ENCODE measurements at places on chromosomes 7 and 10. TPM values are rescaled to one million over a fixed set of nuclear protein-coding genes. Genes with fewer than 3 reads are reported as not detected.

DNA sequence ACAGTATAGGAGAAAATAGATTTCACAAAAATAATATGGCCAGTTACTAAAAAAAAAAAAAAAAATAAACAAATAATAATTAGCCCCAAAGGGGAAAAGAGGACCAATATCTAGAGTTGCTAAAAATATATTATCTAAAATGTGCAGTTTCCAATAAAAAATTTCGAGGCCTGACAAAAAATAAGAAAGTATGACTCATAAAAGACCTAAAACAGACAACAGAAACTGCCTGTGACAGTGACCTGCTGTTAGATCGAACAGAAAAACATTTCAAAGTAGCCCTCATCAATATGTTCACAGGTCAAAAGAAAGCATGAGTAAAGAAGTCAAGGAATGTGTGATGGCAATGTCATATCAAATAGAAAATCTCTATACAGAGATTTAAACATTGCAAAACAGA is 11.8 kb upstream of the TSPAN12 start:
- no peak for DNase-seq

DNA sequence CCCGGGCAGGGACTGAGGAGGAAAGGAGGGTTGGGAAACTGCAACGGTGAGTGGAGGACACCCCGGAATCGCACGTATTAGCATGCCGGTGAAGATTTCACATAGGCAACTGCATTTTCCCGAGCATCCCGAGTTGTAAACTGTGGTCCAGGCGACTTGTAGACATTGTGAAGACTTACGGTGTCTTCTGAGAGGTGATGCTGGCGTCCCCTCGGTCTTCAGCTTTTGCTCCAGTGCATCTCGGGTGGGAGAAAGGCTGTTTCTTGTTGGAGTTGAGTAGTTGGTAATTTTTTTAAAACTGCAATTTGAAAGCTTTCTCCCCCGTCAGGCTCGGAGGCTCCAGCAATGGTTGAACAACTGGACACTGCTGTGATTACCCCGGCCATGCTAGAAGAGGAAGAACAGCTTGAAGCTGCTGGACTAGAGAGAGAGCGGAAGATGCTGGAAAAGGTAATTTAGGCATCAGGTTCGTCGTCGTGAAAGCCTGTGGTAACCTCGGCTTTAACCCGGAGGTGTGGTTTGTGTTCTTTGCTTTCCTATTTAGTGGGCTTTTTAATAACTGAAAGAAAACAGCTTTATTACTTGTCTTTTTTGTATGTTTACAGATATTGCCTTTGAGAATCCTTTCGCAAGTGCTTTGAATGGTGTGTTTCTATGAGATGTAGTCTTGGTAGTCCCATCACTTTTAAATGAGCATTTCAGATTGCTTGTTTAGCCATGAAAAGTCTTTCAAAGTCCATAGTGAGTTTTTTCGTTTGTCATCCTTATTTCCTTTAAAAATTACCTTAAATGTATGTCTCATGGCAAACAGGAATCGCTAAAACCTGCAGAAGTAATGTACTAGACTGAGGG is 687 bp downstream of the HELLS start:
- no peak for DNase-seq

SLC18A3 gene
- total RNA-seq: not detected

DNA sequence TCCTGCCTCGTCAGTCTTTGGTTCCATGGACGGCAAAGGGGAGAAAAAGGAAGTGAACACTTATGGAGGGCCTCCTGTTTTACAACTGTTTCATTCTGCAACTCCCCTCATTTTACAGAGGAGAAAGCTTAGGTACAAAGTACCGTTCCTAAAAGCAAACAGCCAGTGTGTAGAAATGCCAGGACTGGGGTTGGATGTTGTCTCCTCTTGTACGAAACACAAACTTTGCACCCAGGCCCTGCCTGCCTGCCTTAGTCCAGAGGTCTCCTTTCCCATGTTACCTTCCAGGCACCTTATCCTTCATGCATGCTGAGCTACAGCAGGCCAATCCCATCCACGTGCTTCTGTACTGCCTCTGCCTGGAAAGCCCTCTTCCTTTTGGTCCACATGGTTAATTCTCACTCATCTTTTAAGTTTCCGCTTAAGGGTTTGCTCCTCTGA is 86.0 kb downstream of the ICA1 start:
- DNase-seq: no peak

GRCh38 chr10:81866753-81867152 is 8.2 kb upstream of the NRG3 start:
- DNase-seq: no peak

SPDYE18 gene
- total RNA-seq: 1.6 TPM

- no peak for DNase-seq
Measured at GRCh38 chr7:158685693-158686092, 18.9 kb downstream of the NCAPG2 start.

ADCYAP1R1 gene
- total RNA-seq: 2.6 TPM

SIRT1 gene
- 43.3 TPM for total RNA-seq

PPP1R17 gene
- total RNA-seq: not detected

GRCh38 chr10:5012595-5012994 is 8.9 kb upstream of the AKR1C2 start:
- DNase-seq: no peak

GRCh38 chr7:81499262-81500116 is 270.4 kb downstream of the HGF start:
- no peak for DNase-seq

DNA sequence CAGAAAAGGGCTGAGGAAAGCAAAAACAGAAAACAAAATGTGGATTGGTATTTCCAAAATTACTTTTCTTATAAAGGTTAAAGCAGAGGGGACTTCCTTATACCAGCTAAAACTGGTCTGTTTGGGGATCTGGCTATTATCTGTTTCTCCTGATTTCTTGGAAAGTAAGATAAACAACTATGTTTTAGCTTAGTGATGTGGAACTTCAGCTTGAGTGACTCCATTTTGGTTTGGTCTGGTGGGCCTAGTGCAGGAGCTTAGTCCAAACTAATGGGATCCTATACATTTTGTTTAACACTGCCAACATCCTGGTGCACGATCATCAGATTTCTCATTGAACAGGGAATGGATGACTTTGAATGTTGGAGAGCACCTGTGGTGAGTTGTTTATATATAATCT is 283.5 kb downstream of the ADK start:
- DNase-seq: no peak

DNA sequence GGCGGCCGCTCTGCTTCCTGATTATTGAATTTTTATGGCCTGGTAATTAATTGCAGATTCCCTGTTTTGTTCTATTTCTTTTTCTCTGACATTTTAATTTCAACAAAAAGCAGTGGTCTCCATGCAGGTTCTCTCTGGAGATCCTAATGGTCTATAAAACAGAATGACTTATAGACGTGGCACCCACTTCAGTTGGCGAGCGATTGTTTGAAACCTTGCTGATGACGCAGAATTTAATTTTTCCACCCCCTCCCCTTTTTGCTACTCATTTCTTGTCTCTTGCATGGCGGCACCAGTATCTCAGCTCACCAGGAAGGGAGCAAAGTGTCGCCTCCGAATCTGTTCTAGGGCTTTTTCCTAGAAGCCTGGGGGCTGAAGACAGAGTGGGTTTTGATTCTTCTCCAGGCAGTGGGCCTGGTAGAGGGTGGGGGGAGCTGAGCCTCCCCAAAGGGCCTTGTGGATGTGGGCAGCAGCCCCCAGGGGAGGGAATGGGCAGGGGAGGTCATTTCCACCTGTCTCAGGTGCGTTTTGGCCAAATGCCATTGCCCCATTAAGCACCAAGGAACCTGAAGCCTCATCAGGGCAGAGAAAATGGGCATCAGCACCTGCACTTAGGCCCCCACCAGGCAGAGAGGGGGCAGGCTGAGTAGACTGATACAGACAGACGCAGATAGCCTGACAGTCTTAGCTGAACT is 3.5 kb upstream of the COMTD1 start:
- no peak for DNase-seq

FAM13C gene
- total RNA-seq: 13.9 TPM

DNA sequence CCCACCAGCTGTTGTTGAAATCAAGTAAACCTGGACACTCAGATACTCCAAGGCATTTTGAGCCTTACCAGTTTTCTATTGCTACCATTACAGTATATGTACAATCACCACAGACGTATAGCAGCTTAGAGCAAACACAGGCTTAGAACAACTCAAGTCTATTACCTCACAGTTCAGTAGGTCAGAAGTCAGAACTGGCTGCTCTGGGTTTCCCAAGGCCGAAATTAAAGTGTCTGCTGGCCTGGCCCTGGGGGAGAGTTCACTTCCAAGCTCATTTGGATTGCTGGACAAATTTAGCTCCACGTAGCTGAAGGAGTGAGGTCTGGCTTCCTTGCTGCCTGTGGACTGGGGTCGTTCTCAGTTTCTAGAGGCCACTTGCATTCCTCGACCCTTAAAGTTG is 260.1 kb upstream of the LRRN3 start:
- DNase-seq: no peak
